ENCODE measurements at places on chromosomes 2 and 18.

DNA sequence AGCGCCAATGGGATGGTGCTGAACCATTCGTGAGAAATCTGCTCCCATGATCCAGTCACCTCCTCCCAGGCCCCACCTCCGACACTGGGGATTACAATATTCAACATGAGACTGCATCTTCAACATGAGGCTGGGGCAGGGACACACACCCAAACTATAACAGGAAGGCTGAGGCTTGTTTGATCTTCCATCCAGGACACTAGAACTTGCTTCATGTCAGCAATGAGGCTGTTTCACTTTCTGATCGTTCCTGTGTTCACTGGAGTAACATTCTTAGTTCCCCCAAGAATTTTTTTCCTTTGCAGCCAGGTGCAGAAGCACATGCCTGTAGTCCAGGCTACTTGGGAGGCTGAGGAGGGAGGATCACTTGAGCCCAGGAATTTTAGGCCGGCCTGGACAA lies 30.8 kb upstream of the SOX11 start:
- DNase-seq, result no peak

DNA sequence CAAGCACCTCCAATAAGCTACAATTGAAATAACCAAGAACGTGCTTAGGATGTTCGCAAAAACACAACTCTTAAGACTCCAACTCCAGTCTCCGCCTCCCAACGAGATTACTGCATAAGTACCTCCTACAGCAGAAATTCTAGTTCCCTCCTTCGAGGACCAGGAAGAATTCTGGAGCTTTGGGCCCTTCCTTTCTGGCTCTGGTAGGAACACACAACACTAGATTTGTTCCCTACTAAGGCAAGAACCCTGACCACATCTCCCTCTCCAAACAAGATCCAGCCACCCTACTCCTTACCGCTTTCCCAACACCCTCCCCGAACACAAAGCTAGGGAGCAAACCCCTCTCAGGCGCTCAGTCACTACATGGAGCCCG lies 721 bp downstream of the ADAM17 start:
- DNase-seq, result peak; percentile 46

DNA sequence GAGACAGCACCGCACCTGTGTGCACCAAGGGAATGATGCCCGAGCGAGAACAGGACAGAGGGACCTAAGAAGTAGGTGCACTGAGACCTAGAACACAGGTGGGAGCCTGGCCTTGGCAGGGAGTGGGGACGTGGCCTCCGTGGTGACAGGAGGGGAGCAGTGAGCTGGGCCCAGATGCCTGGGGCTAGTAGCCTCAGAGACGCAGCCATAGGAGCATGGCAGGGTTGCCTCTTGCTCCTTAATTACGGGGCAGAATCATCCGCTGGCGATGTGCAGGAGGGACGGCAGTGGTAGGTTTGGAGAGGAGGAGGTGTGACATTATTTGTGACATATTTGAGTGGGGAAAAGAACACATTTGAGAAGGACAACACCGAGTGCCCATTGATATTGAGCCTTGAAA lies 57.0 kb upstream of the HPCAL1 start:
- no peak for DNase-seq

- DNase-seq, result no peak
These were observed 22.8 kb downstream of the EHD3 start for GRCh38 chr2:31256611-31257382.

DNA sequence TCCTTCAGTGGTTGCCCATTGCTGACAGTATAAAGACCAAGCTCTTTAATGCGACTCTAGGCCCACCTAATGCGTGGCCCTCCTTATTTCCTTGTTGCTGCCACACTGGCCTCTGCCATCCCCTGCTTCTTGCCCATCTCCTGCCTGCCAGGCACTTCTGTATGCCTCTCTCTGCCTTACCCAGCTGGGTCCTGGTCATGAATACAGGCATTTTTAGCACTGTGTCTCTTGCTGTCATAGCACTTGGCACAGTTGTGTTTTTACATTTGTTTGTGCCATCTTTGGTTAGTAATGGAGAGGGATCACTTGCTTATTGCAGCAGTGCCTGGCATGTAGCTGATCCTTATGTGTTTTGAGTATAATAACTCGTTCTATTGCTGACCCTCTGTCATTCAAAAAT lies 38.7 kb downstream of the MAP4K4 start:
- DNase-seq, result peak; percentile 90

DNA sequence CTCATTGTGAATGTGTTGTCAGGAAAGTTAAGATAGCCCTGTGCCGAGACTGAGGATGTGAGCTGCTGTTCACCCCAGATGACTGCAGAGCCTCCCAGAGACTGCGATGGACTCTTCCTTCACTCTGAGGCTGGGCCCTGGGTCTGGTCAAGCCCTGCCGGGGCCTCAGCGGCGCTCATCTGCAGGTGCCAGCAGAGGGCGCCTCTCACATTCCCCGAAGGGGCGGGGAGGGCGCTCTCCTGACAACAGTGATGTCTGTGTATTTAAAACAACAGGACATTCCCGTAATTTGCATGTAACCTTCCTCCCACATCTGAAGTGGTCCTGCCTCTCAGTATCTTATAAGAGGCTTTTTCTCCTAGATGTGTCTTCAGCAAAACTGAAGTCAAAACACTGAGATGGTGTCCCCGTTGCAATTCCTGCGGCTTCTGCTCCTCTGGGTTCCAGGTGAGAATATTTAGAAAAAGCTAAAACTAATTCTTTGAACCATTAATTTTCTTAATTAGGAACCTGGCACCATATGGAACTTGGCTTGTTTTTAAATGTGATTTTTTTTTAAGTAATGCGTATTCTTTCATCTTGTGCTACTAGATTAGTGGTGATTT lies 1377.9 kb downstream of the RPIA start:
- no peak for DNase-seq

GRCh38 chr2:111923276-111923804 lies 24.9 kb downstream of the MERTK start:
- no peak for DNase-seq

DNA sequence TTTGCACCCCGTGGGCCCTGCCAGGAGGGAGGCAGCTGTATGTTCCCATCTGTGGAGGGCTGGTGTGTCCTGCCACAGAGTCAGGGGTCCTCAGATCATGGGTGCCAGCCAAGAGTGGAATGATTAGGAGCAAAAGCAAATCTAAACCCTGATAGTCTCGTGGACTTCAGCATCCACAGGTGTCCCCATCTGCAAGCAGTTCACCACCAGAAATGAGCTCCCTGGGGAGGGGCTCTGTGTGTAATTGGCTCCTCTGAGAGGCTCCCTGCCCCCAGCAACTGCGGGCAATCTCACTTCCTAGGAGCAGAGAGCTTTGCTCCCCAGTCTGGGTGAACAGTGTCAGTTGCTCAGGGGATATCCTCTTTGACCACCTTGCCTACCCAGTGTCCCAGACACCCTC lies 78.1 kb downstream of the HNRNPLL start:
- no peak for DNase-seq

DNA sequence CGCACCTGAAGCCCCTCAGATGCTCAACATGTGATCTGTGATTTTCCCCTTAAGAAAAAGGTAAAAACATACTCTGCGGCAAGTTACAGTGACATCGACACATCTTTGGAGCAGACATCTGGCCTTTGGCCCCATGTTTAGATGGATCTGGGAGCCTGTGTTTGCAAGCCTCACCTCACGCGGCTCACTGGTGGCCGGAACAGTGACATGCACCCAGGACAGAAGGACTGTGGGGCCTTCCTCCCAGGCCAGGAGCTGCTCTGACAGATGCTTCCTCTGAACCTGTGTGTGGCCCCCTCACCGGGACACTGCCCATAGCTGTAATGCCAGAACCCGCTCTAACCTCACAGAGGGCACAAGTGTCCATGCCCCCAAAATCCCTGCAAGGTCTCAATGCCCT lies 13.1 kb downstream of the PASK start:
- no peak for DNase-seq

- DNase-seq, result no peak
These were observed 48.8 kb upstream of the REL start for GRCh38 chr2:60832621-60833020.
